ENCODE measurements at places on chromosomes 7 and 10.

GRCh38 chr10:90817128-90817889 lies 40.5 kb downstream of the HTR7 start:
- no peak for DNase-seq

DNA sequence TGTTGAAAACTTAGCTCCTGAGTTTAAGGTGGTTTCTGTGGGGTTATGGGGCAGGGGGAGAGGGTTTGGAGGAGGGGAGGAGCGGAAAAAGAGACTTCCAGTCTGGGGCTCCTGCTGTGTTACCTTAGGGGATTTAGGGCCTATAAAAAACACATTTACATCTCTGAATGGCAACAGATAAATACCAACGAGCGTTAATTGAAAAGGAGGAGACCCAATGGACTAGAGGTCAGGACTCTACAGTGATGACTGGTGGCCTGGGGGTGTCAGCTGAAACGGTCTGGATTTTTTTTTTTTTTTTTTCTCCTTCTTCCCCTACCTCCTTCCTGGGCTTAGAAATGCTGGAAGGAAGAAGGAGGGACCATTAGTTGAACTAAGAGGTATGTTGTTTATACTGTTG lies 47.4 kb downstream of the AUTS2 start:
- DNase-seq = no peak

- no peak for DNase-seq
Observed at GRCh38 chr7:43481902-43482678, 100.8 kb upstream of the STK17A start.

GRCh38 chr10:3978174-3978573 lies 193.2 kb upstream of the KLF6 start:
- DNase-seq = no peak

DNA sequence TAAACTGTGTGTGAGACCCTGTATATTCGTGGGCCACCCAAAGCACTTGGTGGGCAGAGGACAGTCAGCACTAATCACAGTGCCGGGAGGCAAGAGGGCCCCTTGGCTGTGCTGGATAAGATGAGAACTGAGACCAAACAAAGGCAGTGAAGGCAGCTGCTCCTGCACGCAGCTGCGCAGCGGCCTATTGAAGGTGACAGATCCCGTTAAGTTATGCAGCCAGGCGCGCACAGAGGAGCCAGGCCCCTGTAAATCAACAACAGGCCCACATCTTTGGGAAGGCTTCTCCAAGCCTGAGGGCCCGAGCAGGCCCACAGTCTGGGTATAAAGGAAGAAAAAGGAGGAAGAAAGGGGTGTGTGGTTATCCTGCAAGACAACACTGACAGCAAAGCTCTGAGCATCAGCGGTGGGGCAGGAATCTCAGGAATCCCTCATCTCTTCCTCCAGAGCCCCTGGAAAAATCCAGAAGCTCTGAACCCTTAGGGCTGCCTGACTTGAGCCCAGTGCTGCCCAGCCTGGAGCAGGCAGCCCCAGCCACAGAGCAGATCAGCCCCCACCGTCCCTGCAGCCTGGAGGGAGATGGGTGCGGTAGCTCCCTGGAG lies 154.2 kb downstream of the ARHGAP12 start:
- no peak for DNase-seq
